ENCODE measurements at places on chromosomes 4 and X.

DNA sequence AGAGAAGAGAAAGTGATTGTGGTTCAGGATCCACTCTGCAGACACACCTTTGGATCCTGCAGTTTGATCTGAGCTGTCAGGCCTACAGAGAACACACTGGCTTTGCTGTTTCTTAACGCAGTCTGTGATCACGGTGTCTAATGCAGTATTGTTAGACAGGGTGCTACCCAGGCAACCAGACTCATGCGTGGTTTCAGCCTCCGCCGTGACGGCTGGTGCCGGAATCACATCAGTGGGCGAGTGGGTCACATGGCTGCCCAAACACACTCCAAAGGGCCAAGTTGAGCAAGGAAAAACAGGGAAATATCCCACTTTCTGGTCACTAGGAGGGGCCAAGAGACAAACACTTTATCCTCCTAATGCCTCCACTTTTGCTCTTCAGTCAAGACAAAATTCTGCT lies 27.5 kb downstream of the CCDC149 start:
- DNase-seq: no peak

DNA sequence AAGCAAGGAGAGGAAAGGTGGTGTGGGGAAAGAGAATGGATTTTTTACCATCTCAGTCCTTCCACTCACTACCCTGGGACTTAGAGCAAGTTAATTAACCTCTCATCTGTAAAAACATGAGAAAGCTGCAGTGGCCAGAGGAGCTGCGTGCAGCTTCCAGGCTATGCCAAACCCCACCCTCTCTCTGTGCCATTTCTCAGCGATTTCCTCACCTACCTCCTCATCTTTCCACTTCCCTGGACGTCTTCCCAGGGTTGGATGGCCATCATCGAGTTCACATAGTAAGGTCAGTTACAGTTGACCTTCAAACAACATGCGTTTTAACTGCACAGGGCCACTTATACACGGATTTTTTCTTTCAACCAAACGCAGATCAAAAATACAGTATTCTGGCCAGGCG lies 64.3 kb downstream of the SMIM20 start:
- DNase-seq: no peak

DNA sequence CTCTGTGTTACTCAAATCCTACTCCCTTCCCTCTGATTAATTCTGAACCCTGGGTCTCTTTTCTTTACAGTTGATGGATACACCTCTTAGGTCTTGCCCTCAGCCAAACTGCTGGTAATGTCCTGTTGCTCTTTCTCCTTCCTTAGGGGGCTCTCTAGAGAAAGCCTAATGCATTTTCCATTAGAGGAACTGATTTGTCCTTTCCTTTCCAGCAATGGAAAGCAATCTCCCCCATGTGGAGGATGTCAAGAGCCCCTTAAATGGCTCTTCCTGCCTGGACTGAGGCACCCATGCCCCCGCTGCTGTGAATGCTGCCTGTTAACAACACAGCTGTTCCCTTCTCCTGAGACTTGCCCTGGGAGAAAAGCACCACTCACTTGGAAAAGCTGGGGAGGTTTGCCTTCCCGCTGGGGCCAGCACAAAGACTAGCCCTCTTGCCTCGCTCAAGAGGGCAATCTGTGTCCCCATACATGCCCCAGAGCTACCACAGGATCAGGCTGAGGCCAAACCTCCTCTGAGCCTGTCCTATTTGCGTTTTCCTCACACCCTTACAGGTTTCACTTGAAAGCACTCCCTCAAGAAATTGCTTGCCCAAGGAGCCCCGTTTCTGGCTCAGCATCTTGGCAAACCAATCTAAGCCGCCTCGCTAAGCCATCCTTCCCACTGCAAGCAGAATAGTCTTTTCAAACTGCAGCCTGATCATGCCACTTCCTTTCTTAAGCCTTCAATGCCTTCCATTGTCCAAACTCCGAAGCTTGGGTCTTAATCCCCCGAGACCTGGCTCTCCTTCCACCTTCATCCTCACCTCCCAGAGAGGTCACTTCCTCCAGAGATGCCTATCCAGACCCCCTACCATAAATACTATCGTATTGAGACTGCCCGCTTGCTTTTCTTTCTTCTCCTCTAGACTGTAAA lies 23.2 kb upstream of the SMIM20 start:
- no peak for DNase-seq

- DNase-seq: no peak
Observed at GRCh38 chrX:46957297-46957696, 45.1 kb downstream of the JADE3 start.

- no peak for DNase-seq
Observed at GRCh38 chr4:125115941-125116340, 198.8 kb upstream of the FAT4 start.

GRCh38 chrX:33133320-33133719 lies 78.0 kb downstream of the DMD start:
- no peak for DNase-seq

- DNase-seq: no peak
Observed at GRCh38 chr4:150561143-150561737, 20.7 kb upstream of the MAB21L2 start.

DNA sequence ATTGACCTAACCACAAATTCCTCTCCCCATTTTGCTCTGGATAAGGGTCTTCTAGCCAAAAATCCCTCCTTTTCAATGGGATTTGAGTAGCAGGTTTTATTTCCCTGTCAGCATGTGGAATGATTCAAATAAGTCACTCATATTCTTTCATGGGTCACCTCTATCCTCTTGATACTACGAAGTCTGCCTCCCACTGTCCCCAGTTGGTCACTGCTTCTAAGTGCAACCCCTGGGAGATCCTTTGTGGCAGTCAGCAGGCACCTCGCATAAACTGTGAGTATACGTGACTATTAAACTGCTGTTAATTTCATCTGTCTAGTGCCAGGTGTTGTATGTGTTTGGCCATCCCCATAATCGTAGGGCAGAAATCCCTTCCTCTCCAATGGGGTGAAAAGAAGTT lies 1667.9 kb upstream of the PCDH7 start:
- DNase-seq: no peak

DNA sequence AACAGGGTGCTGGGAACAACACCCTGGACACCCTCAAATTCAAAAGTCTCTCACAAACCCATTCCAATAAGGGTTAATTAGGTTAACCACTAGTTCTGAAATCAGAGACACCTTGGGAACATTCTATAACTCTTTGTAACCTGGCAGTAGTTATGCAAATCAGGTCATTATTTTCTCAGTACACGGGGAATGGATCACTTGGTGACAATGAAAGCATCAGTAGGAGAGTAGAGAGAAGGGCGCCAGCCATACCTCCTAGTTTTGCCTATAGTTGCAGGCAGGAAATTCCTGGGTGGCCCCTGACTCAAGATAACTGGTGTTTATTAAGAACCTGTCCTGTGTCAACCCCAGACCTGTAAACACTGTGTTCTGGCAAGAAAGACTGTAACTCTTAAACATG lies 2.5 kb downstream of the CCDC110 start:
- no peak for DNase-seq

GRCh38 chr4:92232566-92232965 lies 71.2 kb upstream of the GRID2 start:
- no peak for DNase-seq

- no peak for DNase-seq
Observed at GRCh38 chr4:179605196-179605595, 2163.0 kb upstream of the AGA start.

- no peak for DNase-seq
Observed at GRCh38 chr4:185987961-185988627, 80.9 kb upstream of the TLR3 start.

- DNase-seq: no peak
Observed at GRCh38 chrX:17758382-17758781, 21.1 kb downstream of the SCML1 start.

DNA sequence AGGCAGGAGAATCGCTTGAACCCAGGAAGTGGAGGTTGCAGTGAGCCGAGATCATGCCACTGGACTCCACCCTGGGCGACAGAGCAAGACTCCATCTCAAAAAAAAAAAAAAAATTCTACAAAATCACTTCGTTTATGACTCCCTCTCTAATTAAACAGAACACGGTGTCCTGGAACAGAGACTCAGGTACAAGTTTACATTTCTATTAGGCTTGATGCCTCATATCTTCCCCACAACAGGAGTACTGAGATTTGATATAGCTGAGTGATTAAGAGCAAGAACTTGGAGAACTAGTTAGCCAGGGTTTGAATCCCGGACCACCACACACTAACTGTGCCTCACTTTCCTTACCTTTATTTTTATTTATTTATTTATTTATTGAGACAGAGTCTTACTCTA lies 42.2 kb upstream of the KLF3 start:
- no peak for DNase-seq

DNA sequence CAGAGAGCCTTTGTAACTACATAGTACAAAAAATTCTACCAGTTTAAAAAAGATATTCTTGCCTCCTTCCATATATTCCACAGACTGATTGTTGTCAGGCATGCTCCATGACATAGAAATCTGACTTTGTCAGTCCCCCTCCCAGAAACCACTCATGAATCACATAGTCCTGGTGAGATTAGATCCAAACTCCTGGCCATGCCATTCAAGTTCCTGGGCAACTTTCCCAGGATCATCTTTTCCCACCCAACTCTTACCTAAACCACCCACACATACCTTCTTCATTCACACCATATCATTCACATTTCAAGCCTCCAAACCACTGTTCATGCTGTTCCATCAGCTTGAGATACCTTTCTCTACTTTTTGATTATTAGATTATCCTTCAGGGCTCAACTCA lies 46.4 kb downstream of the SLC16A2 start:
- DNase-seq: no peak

DNA sequence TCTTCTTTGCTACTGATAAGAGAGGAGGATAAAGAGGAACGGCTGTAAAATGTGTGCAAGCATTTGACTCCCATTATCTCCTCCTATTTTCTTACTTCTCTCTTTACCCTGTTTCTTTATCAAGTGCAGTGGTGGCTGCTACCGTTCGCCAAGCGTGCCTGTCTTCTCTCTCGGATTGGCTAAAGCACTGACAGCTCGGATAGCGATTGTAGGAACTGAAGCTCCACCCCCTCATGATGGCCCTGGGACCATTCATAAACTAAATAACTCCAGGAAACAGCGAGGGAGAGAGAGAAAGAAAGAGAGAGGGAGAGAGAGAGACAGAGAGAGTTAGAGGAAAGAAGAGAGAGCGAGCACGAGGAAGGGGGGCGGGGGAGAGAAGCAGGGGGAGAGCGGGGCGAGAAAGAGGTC lies 305 bp upstream of the MAB21L2 start:
- no peak for DNase-seq

DNA sequence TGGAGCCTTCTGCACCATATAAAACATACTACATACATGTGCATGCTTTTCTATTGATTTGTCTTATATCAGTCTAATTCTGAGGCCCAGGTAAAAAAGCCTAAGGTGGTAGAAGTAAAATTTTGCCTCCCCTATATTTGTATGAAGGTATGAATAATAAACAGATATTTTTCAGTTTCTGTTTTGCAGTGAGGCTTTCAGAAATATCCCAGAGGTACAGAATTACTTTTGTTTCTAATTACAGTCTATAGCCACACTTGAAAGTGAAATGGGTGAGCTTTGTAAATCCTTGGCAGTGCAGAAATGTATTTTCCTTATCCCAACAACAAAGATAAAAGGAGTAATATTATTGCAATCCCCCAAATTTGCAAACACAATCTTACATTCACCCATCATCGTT lies 59.5 kb downstream of the DDX60 start:
- DNase-seq: no peak

GRCh38 chrX:11546917-11547316 lies 118.8 kb downstream of the ARHGAP6 start:
- DNase-seq: no peak

- no peak for DNase-seq
Observed at GRCh38 chrX:46574774-46575381, 1.3 kb downstream of the CHST7 start.

- no peak for DNase-seq
Observed at GRCh38 chr4:165609653-165610052, 230.8 kb downstream of the CPE start.

GRCh38 chr4:79528241-79528706 lies 120.2 kb upstream of the GK2 start:
- DNase-seq: no peak

DNA sequence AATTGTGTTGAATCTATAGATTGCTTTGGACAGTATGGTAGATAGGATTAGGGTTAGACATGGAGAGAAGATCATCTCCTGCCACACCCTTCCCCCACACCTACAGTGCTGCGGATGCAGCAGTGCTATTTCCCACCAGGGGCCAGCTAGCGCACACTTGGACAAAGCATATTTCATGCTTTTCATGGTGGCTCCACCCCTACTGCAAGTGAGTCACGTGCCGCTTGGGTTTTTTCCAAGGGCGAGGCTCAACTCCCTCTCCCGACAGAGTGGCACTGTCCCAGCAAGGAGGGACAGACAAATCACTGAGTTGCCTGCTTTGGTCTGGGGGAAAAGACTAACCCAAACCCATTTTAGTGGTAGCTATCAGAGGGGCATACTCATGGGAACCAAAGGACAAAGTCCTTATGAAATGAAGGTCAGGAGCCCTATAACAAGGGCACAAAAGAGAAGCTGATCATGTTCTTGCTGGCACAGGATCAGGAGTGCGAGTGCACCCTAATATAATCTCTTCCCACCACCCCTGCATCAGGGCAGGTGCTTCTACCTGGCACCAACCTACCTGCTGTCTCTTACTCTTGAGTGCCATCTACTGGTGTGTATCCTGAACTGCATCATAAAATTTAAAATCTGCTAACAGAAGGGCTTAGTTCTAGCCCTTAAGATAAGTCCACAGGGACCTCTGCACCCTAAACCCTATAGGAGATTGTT lies 55.1 kb upstream of the PGAM4 start:
- DNase-seq: no peak

DNA sequence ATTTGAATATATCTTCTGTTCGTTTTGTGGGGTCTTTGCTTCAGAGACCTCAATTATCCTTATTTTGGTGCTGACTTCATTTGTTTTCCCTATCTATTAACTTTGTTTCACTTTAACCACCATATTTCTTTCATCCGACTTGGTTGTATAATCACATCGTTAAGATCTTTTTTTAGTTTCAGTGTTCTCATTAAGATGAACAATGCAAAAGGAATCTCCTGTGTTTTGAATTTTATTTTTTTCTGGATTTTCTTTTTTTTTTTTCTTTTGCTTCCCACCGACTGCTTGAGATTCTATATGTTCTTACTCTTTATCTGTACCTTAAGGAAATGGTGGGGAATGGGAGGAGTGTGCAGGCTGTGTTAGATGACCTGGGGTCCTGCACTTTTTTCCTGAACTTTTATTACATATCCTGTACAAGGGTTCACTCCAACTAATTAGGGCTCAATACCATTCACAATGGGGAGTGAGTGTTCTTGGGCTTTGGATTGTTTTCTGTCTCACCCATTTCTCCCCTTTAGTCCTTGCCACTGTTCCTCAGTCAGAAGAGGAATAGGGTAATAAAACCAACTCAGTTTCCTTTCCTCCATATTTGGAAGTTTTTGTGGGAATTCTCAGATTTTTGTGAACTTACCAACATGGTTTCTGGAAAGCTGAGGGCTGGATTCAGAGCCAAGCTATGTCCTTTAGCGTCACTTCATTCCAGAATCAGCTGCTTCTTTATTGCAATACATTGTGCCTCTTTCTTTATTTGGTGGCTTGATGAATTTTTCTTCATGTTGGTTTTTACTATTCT lies 43.2 kb upstream of the BMPR1B start:
- DNase-seq: no peak

GRCh38 chr4:11368701-11369115 lies 60.0 kb downstream of the HS3ST1 start:
- DNase-seq: no peak

- no peak for DNase-seq
Observed at GRCh38 chr4:151331276-151332042, 6.1 kb upstream of the SH3D19 start.

- DNase-seq: no peak
Observed at GRCh38 chr4:178937130-178937529, 1494.9 kb upstream of the AGA start.

- DNase-seq: no peak
Observed at GRCh38 chr4:153014460-153014859, 78.3 kb downstream of the FHDC1 start.

GRCh38 chr4:186144198-186144945 lies 39.9 kb downstream of the FAM149A start:
- no peak for DNase-seq

Measured in epithelial cell of proximal tubule (primary cell).